Adipose tissue (tissue), 3 donors: ENCODE measurements at places on chromosomes 6 and 20. TPM values are rescaled to one million over a fixed set of nuclear protein-coding genes. Genes with fewer than 3 reads are reported as not detected.

KCNK16 gene
- polyA plus RNA-seq, result not detected

CLPSL2 gene
- not detected for polyA plus RNA-seq

CSNK2A1 gene
- polyA plus RNA-seq, result 37.1 TPM

CALHM5 gene
- 0.17 TPM for polyA plus RNA-seq

GNMT gene
- 267 TPM for polyA plus RNA-seq
